ENCODE measurements at places on chromosomes 1 and 21. TPM values are rescaled to one million over a fixed set of nuclear protein-coding genes. Genes with fewer than 3 reads are reported as not detected.

The RHEX gene
- total RNA-seq, result not detected

The ARHGEF16 gene
- 20.3 TPM for total RNA-seq

- no peak for DNase-seq
Measured at GRCh38 chr1:168991667-168992475, 114.6 kb upstream of the ATP1B1 start.

DNA sequence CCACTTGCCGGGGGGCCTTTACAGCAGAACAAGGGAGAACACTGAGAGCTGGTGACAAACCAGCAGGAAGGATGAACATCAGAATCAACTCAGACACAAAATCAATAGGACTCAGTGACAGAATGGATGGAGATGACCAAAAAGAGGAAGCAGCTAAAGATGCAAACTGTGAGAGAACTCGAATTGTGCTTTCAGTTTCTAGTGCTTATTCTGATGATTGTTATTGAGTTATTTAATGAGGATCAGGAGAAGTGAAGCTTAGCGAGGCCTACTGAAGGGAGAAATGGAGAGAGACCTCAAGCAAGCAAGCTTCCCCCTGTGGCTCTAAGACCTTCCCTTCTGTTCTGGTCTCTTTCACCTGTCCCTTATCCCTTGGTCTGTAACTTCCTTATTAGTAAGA lies 30.3 kb upstream of the TMEM125 start:
- no peak for DNase-seq

GRCh38 chr1:24417681-24418080 lies 2.1 kb downstream of the NIPAL3 start:
- DNase-seq, result no peak

DNA sequence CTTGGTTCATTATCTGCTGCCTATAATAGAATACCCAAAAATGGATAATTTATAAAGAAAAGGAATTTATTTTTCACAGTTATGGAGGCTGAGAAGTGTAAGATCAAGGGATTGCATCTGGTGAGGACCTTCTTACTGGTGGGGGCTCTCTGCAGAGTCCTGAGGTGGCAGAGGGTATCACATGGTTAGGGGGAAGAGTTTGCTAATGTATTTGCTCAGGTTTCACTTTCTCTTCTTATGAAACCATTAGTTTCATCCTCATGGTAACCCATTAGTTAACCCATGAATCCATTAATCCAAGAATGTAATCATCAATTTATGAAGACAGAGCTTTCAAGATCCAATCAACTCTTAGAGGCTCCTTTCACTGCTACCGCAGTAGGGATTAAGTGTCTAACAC lies 120.6 kb downstream of the DNM3 start:
- DNase-seq, result no peak
